Urinary bladder (tissue), 4 donors: ENCODE measurements at places on chromosomes 2 and 18. TPM values are rescaled to one million over a fixed set of nuclear protein-coding genes. Genes with fewer than 3 reads are reported as not detected.

GRCh38 chr2:169027234-169027633, 3.9 kb downstream of the ABCB11 start:
- no peak for DNase-seq

- DNase-seq = peak; percentile 15
These were observed at the start of gene CFAP221 for GRCh38 chr2:119544075-119544938. Gene CFAP221, plus strand, starts transcription at chr2:119544449. Its CDS starts 1,683 bp downstream, at chr2:119546132.

GRCh38 chr18:57249179-57249578, 102.3 kb downstream of the BOD1L2 start:
- no peak for DNase-seq

DNA sequence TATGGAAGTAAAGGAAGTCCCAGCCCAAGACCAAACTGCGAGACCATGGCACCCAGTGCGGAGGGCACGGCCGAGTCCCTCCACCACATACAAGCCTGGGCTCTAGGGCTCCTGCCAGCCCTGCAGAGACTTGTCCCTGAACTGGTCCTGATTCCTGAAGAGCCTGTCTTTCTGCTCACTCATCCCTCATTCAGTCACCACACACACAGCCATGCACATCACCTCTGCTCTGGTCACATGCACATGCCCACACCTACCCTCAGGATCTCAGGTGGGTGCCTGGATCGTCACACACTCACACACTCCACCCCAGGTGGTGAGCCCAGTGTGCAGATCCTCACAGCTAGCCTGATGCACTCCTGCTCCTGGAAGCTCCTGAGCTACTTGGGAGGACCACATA, 71.4 kb upstream of the LAPTM4A start:
- no peak for DNase-seq

DNA sequence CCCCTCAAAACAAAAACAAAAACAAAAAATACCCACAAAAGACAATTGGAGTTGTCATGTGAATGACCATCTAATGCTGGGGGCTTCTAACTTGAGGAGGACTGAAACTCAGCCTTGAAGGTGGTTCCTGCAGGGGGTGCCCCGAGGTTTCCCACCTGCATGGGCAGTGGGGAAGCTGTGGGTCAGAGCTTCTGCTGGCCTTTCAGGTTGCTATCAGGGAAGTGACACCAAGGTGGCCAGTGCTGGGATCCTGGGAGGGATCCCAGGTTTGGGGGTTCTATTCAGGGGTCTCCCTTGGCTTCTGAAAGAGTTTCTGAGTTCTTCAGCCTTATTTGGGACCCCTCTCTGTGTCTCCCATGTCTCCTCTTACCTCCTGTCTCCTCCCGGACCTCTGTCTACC, 62.8 kb downstream of the LDLRAD4 start:
- DNase-seq = no peak

EMILIN2 gene
- 17.0 TPM for total RNA-seq
